Mesothelial cell of epicardium (in vitro differentiated cells): ENCODE measurements at places on chromosomes 2 and 18.

DNA sequence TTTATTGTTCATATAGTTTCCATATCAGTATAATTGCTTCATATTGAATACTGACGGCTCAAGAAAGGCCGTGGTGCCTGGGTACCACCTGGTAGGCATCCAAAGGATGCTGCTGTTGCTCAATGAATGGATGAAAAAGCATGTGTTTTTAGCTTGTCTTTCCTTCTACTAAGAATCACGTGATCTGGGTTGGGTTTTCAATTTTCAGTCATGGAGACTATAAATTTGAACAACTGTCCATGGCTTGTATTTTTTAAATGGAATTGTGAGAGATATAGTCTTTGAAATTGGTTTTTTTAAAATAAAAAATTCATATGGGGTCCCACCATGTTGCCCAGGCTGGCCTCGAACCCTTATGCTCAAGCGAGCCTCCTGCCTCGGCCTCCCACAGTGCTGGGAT lies 25.3 kb downstream of the EMILIN2 start:
- DNase-seq = no peak

DNA sequence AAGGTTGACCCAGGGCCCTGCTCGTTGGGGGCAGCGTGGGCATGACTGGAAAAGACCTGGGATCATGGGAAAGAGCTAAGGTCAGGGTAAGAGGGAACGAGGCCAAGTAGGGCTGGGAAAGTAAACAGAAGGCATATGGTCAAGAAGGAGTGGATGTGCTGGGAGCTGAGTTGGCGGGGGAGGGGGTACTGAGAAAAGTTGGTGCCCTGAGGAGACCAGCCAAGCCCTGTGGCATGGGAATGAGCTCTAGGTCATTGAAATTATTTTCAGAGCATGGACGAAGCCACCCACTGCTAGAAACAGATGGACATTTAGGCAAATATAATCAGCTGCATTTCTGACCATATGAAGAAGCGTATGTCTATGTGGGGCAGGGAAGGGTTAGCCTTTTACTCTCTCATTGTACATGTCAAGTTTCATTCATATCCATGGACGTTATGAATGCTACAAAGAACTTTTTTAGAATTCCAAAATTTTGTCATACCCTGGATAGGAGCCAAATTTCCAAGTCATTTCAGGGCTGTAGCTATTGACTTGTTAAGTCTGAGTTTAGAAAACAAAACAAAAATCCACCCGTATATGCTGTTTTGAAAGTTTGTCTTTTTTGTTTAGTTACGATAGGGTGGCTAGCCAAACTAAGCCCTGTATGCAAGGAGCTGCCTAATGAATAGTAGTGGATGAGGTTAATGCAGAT lies 19.1 kb downstream of the MAPRE2 start:
- DNase-seq = no peak

DNA sequence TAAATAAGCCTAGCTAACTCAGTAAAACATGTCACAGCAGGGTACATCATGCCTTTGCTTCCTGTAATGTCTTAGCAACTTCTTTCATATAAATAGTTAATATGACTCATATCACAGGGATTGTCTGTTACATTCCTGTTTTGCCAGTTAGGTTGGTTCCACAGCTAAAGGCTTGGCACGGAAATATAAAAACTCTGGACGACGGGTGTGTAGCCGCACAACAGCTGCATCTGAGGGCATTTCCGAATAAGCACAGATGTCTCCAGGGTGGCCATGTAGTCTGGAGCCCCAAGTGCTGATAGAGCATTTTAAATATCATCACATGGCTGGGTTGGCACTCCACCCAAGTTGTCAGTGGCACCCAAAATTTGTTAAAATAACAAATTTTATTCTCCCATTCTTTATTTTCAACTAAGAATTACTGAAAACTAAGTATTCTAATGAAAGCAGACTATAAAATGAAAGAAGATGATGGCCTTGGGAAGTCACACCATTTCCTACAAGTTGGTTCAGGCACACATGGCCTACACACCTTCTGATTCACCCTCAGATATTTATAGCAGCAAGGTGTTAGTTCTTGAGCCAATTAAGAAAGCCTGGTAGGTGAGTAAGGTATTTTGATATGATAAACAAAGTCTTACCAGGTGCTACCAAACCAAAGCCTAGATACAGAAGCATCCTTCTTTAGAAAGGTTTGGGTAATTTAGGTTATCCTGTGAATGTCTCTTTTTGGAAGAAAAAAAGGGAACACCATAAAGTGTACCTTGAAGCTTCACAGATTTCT lies 61.8 kb upstream of the STK17B start:
- no peak for DNase-seq

- no peak for DNase-seq
Measured at GRCh38 chr2:129459200-129459876, 520.1 kb upstream of the RAB6C start.

DNA sequence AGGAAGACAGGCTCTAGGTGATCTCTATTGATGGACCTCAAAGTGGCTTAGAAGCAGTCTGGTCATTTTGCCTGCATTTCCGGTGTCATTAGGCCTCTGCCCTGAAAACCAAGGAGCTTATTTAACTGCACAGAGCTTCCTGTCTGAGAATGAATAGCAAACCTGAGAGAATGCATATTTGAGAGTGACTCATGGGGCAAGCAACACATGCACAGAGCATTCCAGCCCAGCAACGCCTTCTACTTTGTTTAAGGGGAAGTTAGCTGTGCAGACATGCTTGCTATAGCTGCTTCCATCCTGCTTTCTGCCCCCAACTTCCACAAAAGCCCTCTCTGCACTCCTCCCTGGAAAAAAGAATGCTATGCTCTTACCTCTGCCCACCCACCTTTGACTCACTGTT lies 232.8 kb downstream of the GRB14 start:
- DNase-seq = no peak

GRCh38 chr18:9688036-9688741 lies 19.9 kb upstream of the RAB31 start:
- DNase-seq = no peak

DNA sequence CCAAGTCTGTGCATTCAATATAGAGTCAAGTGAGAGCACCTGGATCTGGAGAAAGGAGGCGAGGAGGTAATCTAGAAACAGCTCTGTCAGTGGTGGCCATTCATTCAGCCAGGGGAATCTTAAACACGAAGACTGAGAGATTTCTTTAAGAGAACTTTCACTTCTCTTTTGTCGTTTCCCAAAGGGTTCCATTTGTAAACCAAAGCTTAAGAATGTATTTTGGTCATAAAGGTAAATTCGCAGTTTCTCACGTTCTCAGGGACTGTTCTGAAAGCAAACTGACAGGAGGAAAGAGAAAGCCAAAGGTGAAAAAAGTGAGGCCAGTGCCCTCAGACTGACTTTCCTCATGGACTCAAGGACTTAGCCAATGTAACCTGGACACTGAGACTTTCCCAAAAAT lies 513.5 kb downstream of the CMPK2 start:
- DNase-seq = no peak

GRCh38 chr2:117056376-117056748 lies 758.1 kb upstream of the DDX18 start:
- no peak for DNase-seq

DNA sequence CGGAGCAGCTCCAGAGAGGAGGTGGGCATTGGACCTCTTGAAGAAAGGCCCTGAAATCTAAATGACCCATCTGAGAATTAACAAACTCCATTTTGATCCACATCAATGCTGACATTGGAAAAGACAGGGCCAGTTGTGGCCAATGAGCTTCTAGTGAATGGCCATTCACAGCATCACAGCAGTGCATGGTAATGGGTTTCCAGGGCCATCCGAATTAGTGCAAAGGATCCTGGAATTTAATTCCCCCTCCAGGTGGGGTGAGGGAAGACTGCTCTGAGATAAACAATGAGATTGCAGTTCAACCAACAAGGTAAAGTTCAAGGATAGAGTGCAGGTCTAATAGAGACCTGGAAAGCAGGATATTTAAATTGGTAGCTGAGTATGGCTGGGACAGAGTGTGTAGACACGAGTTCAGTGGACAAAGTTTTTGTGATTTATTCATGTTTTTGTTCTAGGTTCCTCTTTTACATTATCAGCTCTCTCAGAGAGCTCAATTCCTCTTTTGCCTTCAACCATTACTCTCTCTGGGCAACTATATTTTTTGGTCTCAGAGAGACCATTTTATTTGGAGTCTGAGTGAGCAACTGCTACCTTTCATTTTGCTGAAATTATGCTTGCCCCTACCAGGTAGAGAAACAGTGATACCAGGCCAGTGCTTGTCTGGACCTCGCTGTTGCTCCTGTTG lies 5.0 kb downstream of the TACR1 start:
- no peak for DNase-seq

DNA sequence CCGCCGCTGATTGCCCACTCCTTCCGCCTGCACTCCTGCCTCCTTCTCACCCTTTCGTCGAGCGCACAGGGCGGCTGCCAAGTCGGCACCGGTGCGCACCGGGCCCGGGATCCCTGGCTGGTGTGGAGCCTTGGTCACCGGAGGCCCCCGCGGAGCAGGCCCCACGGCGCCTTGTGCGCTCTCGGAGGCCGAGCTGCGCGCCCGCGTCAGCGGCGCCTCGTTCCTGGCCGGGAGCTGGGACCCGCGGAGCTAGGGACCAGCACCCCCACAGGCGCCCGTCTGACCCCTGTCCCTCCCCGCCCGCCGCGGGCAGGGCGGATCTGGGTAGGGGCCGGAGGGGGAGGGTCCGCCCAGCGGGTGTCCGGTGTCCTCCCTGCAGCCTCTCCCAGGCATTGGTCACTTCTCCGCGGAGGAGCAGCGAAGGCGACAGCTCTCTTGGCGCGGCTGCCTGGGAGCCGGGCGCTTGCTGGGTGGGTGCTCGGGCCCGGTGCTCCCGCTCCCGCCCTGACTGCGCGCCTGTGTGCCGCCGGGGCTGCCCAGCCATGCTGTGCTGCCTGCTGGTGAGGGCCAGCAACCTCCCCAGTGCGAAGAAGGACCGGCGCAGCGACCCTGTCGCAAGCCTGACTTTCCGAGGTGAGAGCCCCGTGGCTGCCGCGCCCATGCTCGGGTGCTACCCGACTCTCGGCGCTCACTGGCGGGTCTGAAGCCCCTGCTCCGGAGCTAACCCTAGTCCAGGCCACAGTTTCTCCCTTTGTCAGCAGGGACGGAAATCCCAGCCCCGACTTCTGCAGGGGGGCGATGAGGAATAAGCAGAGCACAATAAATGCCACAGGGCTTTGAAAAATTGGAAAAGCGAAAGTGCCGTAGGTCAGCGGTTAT lies 13.2 kb downstream of the DYSF start:
- DNase-seq = no peak

DNA sequence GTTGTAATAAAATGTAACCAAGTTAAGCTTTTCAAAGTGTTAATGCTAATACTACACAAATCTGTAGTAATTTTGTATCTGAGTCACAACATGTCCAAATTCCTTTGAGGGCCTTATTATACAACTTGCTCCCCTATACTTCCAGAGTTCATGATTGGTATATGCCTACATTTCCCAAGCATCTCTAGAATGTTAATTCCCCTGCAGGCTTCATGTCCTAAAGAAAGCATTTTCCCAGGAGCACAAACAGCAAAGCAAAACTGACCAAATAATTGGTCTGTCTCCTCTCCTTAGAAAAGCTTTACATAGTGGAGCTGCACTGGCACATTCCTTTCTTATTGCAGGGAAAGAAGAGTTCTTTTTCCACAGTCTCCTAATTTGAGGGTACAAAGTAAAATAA lies 3.7 kb downstream of the ALS2 start:
- no peak for DNase-seq

- DNase-seq = no peak
Measured at GRCh38 chr18:63197246-63197869, 122.2 kb downstream of the BCL2 start.

GRCh38 chr18:50653402-50654093 lies 93.7 kb downstream of the MAPK4 start:
- no peak for DNase-seq

- DNase-seq = no peak
Measured at GRCh38 chr2:1538663-1539062, 125.4 kb downstream of the TPO start.

- no peak for DNase-seq
Measured at GRCh38 chr2:68385220-68385906, 20.3 kb downstream of the PLEK start.
